ENCODE measurements at places on chromosomes 11 and 22. TPM values are rescaled to one million over a fixed set of nuclear protein-coding genes. Genes with fewer than 3 reads are reported as not detected.

- no peak for DNase-seq
Measured at GRCh38 chr11:59810911-59811259, 307 bp upstream of the MRPL16 start.

DNA sequence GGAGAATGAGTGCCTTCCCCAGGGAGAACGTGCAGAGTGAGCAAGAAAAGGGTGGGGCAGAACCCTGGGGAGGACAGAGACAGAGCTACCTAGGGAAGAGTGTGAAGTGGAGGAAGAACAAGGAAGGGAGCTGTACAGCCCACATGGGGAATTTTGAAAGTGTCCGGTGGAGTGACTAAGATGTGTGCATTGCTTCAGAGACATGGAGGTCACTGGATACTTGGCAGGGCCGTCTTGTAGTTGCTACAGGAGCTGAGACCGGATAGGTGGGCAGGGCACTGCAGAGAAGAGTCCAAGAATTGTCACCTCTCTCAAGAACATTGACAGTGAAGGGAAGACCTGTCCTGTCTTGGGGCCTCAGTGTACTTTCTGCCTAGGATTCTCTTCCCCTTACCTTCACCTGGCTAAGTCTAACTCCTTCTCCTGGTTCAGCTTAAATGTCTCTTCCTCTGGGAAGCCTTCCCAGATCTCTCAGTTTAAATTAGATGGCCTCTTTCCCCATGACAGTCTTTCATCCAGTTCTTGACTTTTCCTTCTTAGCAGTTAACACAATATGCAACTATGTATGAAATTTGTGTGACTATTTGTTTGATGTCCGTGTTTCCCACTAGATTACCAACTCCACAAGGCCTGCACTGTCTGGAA is 9.2 kb upstream of the P2RY6 start:
- no peak for DNase-seq

DNA sequence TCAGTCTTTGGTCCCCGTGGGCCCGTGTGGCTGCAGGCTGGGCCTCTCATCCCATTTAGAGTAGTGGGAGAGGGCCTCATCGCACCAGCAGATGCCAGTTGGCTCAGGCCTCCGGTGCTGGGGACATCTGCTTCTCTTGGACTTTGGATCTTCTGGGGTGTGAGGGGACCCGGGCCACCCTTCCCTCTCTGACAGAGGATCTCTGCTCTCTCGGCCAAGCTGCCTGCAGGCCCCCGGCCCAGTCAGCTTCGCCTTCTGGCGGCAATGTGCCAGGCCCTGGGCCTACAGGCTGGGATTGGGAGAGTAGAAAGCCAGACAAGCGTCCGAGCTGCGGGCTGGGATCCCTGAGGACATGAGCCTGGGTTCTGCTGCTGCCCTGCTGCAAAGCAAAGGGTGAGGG is 15.0 kb upstream of the FGF3 start:
- no peak for DNase-seq

- no peak for DNase-seq
Measured at GRCh38 chr11:792873-793272, 3.0 kb upstream of the CEND1 start.

Gene OR8D4
- not detected for total RNA-seq

Gene IRAG1
- 3.7 TPM for total RNA-seq

Gene ELMOD1
- total RNA-seq = 2.9 TPM

Gene SLC22A8
- not detected for total RNA-seq

Gene ACR
- total RNA-seq = 1.5 TPM

Measured in HCT116 (cell line).